Activated CD8-positive, alpha-beta memory T cell treated with anti-CD3 and anti-CD28 coated beads for 1 hour (primary cell): ENCODE measurements at places on chromosomes 1 and 21.

- DNase-seq: no peak
Measured at GRCh38 chr1:12204140-12204539, 25.7 kb upstream of the VPS13D start.

- DNase-seq: no peak
Measured at GRCh38 chr1:1433804-1434130, 1.7 kb upstream of the VWA1 start.

DNA sequence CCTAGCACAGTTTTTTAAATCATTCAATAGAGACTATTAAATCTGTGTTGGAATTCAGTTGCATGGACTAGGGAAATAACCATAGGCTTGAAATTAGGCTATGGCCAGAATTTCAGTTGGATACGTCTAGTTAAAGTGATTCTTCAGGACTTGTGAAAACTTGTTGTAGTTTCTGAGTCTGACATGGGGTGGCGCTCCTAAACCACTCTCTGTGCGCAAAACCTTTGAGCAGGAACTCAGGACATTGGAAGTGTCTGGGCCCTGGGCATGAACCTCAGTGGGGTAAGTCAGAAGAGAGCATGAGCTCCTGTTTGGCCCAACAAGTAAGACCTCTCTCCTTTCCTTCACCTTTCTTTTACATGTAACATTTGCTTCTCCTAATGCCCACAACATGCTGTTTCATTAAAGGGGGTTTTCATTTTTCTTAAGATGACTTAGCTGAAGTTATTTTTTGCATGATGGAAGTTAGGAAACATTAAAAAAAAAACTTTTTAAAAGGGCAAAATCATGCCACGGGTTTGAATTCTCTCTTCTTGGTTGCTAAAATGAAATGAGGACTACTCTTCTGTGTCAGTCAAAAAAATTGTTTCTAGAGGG is 17.1 kb upstream of the CCDC190 start:
- DNase-seq: no peak

GRCh38 chr1:62077821-62078220 is 116.8 kb upstream of the L1TD1 start:
- DNase-seq: no peak

DNA sequence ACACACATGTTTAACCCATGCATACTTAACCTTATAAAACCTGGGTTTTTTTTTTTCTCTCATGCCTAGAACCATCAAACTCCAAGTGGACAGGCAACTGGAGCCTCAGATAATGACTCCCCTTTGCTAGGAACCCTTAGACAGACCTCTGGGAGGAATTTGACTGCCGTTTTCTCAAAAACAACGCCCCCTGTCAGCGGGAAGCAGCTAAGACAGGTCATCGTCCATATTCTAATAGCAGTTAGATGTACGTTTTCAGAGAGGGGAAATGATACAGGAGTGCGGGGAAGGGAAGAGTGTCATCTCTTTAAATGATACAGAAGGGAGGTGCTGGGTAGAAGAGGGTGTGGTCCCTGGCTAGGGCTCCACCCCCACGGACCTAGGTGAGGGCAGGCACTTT is 34.7 kb downstream of the LRRC3 start:
- DNase-seq: no peak

GRCh38 chr1:231338270-231339128 is at the start of gene SPRTN:
Gene SPRTN (plus strand): TSS chr1:231338293. CDS start chr1:231338384, 91 bp downstream.
- no peak for DNase-seq

GRCh38 chr1:205623646-205624045 is 8.2 kb downstream of the ELK4 start:
- no peak for DNase-seq

- DNase-seq: no peak
Measured at GRCh38 chr1:156431769-156432668, 63.0 kb downstream of the RHBG start.

DNA sequence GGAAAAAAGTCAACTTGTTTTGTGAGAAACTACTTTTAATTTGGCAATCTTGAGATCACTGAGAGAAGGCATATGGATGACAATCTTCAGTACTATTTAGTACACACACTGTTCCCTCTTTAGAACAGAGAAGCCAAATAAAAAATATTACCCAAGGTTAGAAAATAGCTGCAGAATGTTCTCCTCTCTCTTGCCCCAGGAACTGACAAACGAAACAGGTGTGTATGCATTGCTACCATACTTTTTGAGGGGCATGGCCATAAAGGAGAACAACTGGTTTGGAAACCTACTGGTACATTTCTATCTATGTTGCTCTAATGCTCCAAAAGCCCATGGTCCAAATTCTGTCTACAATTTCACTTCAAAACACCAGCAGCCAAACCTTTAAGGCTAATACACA is 5.7 kb downstream of the TOR1AIP2 start:
- DNase-seq: no peak

DNA sequence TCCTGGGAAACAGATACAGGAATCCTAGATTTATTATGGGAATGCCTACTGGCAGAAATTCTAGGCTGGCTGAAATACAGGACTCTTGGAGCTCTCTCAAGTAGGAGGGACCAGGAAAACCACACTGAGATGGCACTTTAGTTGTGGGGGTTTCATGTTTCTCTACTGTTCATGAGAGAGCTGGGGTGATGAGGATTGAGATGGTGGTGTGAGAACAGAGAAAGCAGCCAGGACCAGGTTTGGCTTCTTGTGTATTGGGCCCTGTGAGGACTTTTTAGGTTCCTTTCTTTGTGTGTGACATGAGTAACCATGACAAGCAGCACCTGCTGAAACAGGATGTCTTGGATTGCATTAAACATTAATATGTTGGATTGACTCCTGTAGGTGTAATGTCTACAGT is 4.9 kb downstream of the ARID1A start:
- DNase-seq: no peak

- no peak for DNase-seq
Measured at GRCh38 chr1:97903626-97904025, 17.2 kb downstream of the DPYD start.

GRCh38 chr21:38675182-38675824 is 130.4 kb upstream of the ETS2 start:
- no peak for DNase-seq

GRCh38 chr1:171515299-171515698 is 30.0 kb downstream of the PRRC2C start:
- DNase-seq: no peak

DNA sequence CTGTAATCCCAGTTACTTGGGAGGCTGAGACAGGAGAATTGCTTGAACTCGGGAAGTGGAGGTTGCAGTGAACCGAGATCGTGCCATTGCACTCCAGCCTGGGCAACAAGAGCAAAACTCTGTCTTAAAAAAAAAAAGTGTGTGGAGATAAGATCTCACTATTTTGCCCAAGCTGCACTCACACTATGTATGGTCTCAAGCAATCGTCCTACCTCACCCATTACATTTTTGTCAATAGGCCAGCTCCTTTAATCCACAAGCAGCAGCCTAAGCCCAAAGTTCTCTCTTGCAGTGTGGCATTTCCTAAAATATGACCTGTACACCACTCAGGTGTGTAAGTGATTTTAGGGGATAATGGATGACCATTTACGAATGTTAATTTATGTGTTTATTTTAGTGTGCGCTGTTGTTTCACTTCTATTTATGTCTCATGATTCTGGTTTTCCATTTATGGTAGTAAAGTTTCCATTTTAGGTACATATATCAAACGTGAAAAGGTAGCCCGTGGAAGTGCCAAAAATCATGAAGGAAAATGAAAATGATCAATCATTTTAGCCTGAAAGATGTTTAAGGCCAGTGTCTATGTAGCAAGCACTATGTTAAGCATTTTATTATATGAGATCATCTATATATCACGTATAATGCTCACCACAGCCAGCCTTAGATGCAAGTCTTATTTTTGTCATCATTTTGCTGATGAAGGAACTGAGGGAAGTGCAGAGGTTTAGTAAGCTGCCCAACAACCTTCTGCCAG is 5.6 kb downstream of the LCK start:
- no peak for DNase-seq

DNA sequence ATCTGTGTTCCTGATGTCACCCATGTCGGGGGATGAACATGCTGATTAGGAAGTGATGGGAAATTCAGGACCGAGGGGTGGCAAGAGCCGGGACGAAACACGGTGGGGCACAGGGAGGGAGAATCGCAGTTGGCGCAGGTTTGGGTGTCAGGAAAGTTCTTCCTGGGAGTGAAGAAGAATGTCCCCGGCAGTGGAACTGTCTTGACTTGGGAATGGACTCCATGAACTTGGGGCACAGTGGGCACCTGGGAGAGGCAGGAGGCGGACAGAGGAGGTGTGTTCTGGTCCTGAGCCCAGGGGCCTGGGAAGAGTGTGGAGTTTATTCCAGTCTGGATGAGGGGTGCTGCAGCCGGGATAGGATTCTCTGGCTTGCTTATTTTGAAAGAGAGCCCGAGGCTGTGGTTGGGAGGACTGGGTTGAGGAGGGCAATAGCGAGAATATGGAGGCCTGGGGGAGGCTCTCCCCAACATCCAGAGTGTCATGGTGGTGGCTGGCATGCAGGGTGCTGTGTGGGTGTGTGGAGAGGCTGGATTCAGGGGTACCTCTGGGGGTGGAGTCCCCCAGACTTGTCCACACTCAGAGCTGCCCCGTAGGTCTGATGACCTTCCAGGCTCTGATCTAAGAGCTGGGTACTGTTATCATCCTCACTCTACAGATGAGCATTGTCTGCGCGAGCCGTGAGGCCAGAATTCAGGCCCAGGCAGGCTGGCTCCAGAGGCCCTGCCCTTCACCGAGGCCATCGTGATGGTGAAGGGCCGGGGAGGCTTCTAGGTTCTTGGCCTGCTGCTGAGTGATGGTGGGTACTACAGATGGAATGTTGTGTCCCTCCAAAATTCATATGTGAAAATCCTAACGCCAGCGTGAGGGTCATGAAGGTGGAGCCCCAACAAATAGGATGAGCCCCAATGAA is 274.5 kb upstream of the C1orf174 start:
- no peak for DNase-seq

- no peak for DNase-seq
Measured at GRCh38 chr1:98991127-98992012, 13.3 kb downstream of the PLPPR5 start.

DNA sequence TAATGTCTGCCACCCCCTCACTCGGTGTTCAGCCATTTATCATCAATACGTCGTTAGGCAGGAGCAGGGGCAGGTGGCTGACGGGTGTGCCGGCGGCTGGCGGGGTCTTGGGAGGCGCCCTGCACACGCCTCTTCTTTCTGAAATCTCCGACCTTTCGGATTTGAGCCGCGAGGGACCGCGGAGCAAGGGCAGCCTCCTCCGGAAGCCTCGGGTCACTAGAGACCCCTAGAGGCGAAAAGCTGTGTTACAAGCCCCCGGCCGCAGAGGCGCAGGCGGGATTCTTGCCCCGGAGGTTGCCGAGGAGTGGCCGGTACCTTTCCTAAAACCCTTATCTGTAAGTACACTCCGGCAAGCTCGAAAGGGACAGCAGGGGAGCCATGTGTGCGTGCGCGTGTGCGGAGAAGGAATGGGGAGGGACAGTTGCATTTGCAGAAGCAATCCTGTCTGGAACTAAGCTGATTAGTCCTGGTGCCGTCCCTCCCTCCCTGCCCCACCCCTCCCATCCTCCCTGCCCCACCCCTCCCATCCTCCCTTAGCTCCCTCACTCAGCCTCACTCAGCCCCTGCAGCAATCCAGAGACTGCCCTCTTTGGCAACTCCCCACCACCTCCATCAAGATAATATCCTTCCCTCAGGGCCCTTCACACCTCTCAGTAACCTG is 11.0 kb downstream of the BRINP2 start:
- no peak for DNase-seq

DNA sequence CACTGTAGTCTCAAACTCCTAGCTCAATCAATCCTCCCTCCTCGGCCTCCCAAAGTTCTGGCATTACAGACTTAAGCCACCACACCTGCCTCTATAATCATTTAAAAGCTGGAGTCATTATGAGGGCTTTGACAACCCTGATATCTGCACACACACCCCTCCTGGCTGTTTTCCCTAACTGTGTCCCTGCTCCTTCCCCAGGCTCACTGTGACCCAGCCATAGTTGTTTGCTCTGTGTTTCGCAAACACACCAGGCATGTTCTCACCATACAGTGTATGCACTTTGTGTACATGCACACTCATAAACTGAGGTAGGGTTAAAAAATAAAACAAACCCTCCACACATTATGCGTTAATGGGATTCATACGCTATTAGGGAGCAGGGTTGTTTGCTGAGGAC is 21.8 kb upstream of the IL20 start:
- DNase-seq: no peak

- no peak for DNase-seq
Measured at GRCh38 chr1:113242481-113242880, 147.8 kb upstream of the MAGI3 start.

DNA sequence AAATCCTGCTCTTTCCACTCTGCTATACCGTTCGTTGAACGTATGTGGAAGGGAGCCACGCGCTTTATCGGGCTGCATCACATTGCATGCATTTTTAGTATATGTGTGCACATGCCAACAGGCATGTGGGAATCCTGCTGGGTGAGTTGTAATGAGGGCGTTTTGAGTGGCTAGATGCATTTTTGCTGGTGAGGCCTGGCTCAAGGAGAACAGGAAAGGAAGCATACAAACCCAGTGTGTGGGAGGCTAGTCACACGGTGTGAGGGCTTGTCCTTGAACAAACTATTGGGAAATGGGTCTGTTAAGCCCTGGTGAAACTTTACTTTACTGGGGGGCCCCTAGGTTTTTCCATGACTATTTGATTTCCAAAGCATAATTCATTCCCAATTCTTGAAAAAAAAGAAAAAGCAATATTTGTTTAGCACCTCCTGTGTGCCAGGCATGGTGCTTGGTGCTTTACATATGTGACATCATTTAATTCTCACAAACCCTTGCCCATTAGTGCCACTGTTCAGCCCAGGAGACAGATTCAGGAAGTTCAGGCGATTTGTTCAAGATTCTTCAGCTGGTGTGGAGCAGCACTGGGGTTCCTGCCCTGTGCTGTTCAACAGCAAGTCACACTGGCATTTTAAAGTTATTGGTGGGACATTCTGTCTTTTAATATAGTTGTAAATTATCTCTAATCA is 25.6 kb upstream of the JUN start:
- no peak for DNase-seq

- no peak for DNase-seq
Measured at GRCh38 chr21:38349111-38349746, 92.4 kb downstream of the KCNJ15 start.

- no peak for DNase-seq
Measured at GRCh38 chr1:177145106-177146070, 19.1 kb downstream of the ASTN1 start.

DNA sequence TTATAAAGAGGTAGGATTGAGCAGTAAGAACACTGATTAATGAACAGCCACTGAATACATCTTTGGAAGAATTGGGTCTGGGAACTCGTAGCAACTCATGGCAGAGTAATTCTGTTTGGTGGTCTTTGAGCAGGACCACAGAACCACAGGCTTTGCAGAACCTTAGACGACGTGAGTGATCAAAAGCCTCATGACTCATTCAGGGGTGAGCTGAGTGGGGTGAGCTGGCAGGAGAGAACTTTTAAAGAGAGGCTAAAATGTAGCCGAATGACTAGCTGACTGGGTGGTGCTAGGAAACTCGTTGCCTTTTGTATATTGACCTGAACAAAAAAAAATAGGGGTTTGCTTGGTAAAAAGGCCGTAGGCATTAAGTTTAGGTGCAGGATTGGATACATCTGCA is 313.8 kb downstream of the TGFB2 start:
- DNase-seq: no peak
